ENCODE measurements at places on chromosomes 4 and X.

DNA sequence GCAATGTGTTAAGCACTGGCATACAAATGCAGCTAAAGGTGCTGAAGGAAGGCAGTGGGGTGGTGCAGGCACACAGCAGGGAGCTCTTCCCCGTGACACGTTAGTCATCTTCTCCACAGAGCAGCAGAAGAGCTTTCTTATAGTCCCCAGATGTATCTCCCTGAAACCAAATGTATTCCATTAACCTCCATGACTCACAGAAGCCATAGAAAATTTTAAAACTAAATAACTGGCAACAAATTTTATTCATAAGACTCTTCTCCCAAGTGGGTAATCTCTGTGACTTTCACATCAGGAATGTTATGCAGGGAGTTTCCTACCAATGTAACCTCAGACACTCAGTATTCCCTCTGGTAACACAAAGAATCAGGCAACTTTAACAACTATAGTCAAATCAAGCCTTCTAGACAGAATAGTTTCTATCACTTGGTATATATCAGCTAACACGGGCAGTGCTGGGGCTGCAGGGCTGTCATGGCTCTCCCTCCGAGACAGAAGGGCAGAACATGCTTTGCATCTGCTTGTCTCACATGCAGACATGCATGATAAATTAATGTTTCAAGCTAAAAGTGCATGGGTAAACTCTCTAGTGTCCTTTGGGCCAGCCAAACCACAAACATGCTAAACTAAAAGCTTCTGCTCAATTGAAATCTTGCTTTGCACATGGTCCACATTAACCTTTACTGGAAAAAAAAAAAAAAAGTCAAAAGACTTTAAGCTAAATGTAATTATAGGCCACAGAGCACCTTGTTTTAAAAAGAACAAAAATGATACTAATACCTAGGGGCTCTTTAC is 28.2 kb downstream of the ANXA5 start:
- no peak for DNase-seq

DNA sequence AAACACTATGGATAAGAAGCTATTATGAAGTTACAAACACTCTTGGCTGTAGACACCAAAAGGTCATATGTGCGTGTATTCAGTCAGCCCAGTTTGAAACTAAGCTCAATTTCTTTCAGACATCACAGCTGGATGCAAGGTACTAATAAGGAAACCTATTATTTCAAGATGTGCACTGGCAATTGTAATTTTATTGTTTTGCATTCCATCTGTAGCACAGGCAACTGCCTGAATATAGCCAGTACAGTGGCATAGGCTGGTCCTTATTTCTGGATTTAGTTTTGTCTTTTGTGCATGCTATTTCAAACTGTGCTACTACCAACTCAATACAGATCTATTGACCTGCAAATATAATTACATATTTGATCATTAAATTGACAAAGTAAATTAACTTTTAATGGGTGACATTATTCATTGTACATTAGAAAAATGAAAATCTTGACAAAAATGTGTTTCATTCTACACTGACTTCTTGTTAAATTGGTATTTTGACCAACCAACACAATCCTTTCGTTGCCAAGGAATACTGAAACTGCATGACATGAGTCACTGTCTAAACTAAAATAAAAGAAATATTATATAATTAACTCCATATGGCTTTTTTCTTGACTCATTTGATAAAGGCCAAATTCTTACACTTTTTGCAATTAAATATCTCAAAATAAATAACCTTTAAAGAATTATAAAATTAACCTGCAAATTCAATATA is 594.3 kb upstream of the ADGRL3 start:
- DNase-seq: no peak

DNA sequence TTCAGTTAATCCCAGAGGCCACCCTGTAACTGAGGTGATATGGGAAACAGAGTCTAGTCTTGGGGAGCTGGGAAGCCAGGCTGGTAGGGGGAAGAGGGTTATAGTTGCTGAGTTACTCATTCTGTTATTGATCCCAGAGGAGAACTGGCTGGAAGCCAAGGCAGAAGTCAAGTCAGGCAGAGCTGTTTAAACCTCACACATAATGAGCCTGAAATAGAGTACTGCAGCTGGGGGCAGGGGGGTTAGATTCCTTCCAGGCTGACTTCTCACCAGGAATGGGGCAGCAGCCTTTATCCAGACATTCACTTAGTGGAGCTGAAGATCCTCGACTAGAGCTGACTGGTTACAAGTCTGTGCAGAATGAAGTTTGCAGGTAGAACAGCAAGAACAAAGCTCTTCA is 144.9 kb downstream of the C4orf33 start:
- no peak for DNase-seq

DNA sequence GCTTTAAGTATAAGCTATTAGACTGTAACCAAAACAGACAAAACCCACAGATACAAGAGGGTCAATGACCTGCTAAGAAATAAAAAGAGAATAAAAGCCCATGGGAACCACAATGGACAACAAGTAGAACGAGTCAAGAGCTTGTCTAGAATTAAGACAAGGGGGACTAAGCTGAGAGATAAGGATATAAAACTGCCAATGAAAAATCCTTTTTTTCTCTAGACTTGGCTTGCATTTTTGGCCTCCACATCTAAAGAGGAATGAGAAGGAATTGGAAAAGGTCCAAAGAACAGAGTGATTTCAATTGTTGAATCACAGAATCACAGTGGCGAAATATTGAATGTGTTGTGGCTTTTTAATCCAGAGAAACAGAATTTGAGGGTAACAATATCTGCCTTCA is 135.7 kb downstream of the QDPR start:
- no peak for DNase-seq

GRCh38 chrX:150879855-150880807 is 18.3 kb downstream of the CD99L2 start:
- no peak for DNase-seq

DNA sequence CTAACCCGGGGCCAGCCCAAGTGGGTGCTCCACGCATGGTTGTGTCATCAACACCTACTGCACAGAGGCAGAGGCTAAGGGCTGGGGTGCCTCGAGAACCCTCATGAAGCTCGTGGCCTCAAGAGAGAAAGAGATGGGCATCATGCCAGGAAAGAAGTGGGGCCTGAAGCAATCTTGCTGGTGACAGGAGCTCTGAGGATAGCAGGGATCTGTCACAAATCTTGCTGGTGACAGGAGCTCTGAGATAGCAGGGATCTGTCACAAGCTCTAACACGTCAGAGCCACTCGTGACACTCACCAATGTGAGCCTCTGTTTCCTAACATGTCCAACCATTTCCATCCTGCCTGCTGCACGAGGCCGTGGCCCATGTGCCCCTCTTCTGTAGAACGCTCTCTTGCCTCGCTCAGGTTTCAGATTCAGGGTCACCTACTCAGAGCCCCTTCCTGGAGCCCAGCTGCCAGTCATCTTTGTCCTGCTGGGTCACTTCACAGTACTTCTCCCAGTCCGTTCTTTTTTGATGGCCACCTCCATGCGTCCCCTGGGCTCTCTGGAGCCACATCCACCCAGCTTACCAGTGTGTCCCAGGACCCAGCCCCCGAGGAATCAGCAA is 21.1 kb downstream of the PNMA6E start:
- DNase-seq: no peak

DNA sequence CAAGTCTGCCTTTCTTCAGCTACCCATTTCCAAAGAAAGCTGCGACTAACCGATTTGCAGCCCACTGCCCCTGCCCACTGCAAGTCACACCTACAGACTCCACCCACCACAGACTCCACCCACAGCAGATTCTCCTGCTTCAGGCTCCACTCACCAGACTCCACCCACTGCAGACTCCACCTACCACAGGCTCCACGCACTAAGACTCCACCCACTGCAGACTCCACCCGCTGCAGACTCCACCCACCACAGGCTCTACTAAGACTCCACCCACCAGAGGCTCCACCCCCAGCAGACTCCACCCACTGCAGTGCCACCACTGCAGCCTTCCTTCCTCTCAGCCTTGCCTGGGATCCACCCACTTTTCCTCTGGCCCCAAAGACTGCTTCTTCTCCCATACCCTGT is 41.3 kb downstream of the ABLIM2 start:
- no peak for DNase-seq

DNA sequence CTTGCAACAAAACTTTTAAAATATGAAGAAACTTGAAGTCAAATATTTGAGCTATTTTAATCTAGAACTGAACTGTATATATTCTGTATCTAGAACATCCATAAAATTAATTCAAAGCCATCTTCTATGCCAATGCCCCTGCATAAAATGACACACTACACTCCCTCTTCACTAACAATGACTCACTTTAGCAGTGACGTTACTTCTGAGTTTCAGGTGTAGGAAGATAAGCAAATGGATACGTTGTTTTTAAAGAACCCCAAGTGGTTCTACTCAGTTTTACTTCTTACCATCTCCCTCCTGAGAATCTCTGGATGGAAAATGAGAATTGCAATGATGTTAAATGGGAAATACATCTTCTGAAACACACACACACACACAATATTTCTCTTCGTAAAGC is 45.2 kb downstream of the CXXC4 start:
- no peak for DNase-seq

DNA sequence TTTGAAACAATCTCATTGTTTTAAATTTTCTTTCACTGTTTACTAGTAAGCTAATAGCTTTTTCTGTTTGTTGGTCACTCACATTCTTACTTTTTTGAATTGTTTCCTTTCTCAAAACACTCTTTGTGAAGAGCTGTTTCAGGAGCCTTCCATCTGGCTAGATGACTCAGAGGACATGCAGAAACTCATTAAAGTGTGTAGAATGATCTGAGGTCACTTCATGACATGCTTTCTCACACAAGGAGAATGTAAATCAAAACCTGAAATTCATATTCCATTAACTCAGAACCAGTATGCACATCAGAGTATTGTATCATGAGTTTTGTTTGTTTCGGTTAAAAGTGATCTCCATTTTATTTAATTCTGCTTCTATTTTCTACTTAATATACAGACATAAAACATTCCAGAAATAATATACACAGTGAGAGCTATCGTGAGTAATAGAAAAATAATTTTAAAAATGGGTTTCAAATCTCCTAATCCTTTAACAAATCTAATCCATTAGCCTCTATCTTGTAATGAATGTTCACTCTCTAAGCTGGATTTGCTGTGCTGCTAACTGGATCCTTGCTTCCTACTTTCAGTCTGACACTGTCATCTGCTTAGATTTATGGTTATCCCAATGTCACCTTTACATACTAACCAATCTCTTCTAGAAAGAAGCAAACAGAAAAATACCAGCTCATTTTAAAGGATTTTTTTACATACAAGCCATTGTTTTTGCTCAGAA is 449.6 kb downstream of the FSTL5 start:
- DNase-seq: no peak

GRCh38 chr4:13309751-13310150 is 174.4 kb downstream of the RAB28 start:
- no peak for DNase-seq

DNA sequence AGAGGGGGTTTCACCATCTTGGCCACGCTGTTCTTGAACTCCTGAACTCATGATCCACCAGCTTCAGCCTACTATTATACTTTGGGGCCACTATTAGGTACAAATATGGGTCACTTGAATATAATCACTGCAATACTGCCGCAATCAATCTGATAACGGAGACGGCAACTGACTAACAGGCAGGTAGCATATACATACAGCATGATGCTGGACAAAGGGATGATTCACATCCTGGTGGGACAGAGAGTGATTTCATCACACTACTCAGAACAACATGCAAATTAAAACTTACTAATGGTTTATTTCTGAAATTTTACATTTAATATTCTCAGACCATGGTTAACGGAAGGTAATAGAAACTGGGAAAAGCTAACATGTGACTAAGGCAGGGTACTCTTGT is 10.9 kb downstream of the LRBA start:
- DNase-seq: no peak

DNA sequence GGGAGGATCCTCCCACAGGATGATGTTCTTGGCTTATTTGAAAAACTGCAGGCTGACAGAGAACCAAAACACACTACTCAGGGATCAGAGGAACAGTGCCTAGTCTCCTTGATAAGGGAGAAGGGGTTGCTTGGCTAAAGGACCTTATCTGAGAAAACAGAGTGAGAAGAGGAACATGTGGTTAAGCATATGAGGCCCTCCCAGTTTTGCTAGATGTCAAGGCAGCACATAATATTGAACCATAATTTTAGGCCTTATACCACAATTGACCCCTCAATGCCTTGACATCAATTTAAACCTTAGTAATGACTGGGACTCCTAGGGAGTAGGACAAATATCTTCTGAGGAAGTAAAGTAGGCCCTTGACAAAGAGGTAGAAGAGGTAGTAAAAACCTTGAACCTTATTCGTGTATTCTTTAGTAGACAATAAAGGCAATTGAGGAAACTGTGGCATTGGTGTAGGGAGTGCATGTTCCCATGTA is 79.3 kb downstream of the TEX13C start:
- no peak for DNase-seq

- DNase-seq: peak; percentile 78
These were observed 247 bp upstream of the PPA2 start for GRCh38 chr4:105474099-105474518.

DNA sequence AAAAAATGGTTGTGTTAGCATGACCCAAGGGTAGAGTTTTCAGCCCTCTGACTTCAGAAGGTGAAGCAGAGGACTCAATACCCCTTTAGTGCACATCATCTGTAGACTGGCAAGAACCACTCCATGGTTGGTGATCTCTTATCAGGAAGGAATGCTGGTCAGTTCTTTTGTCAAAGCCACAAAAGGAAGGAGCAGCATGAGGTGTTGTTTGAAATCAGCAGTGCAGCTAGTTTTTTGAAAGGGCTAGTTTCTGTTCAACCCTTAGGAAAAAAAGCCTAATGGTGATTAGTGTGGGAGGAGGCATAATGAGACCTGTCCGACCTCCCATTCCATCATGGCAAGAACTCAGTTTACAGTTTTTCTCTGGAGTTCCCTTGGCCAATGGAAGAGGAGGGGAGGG is 362.0 kb upstream of the CT83 start:
- no peak for DNase-seq

DNA sequence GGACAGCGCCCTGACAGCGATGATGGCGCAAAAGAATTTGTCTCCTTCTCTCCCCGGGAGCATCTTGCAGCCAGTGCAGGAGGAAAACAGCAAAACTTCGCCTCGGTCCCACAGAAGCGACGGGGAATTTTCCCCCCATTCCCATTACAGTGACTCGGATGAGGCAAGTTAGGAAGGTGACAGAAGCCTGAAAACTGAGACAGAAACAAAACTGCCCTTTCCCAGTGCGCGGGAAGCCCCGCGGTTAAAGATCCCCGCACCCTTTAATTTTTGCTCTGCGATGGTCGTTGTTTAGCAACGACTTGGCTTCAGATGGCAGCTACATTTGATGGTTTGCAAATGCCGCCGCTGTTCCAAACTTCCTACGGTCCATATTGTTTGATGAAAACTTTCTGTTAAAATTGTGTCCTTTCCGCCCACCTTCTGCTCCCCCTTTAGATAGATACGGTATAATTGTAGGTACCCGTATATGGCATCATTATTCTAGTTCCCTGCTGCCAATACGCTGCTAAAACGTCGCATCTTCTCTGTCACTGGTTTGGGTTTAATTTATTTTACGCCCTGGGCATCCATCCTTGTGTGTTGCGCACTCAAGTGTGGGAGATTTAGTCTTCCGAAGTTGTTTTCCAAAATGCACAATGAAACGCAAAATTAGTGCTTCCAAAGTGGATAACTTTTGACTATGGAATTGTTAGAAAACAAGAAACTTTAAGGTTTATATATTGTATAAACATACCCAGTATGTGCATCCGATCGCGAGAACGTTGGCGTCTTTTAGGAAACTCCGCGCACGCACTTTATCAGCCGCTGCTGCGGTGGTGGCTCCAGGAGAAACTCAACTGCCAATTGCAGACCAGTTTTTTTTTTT is 1.5 kb downstream of the ATOH1 start:
- DNase-seq: no peak
